ENCODE measurements at places on chromosomes 16 and 17. TPM values are rescaled to one million over a fixed set of nuclear protein-coding genes. Genes with fewer than 3 reads are reported as not detected.

- DNase-seq = no peak
These were observed 142.9 kb upstream of the MYOCD start for GRCh38 chr17:12522743-12523183.

DNA sequence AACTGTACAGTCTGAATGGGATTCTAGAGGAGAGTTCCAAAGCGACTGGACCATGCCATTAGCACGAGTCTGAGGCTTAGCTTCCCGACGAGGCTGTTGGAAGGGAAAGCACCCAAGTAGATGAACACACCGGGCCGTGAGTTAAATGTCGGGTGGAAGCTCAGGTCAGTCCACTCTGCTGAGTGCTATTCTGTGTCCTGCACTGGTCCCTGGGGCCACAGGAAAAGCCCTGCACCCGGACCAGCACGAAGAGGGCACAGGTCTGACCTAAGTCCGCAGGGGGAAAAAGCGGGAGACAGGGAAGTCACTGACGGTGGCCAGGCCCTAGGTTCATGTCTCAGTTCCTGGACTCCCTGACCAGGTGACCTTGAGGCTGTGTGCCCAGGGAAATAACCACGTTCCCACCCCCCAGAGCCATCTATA is 44.1 kb upstream of the RBFOX3 start:
- DNase-seq = no peak

GRCh38 chr16:84557059-84557458 is 52.6 kb upstream of the MEAK7 start:
- no peak for DNase-seq

DNA sequence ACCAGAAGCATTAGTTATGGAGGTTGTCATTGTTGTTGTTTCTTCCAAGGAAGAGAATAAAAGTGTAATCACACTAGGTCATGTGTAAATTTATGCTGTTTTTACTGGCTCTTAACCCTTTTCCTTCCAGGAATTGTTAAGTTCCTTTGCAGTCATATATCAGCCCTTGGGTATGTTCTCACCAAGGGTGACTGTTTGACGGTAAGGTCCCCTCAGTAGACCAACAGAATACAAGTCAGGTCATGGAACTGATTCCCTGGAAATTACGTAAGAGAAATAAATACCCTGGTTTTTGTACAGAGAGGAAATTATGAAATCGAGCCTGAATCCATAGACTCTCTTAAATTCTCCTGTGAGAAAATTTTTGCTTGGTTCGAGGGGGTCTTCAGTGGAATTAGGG is 11.2 kb upstream of the KCNJ2 start:
- no peak for DNase-seq

- DNase-seq = no peak
These were observed 466.2 kb downstream of the MAF start for GRCh38 chr16:79134300-79134699.

GRCh38 chr17:44633998-44634397 is 22.3 kb upstream of the MEIOC start:
- DNase-seq = no peak

GRCh38 chr17:27569884-27570577 is 61.0 kb upstream of the LGALS9 start:
- no peak for DNase-seq

DNA sequence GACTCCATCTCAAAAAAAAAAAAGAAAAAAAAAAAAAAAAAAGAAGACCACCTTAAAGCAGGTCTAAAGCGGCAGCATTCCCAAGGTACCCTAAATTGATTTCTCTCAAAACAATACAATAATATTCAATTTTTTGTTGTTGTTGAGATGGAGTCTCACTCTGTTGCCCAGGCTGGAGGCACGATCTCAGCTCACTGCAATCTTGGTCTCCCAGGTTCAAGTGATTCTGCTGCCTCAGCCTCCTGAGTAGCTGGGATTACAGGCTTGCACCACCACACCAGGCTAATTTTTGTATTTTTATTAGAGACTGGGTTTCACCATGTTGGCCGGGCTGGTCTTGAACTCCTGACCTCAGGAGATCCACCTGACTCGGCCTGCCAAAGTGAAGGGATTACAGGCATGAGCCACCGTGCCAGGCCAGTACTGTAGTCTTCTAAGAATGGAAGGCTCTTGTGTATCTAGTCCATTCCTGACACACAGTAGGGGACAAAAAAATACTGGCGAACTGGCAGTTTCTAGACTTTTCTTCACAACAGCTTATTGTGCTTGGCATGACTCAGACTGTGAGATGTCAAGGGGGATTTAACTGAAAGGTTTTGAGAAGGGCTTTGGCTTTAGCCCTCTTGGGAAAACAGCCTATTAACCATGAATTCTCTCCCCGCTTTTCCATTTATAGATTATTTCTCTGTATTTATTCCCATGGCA is 17.3 kb downstream of the CDR2 start:
- no peak for DNase-seq

Gene CRYM
- not detected for polyA plus RNA-seq

Gene GPR139
- polyA plus RNA-seq = not detected

Gene CDH13
- 49.6 TPM for polyA plus RNA-seq

Gene HASPIN
- 9.4 TPM for polyA plus RNA-seq

Gene KRTAP17-1
- not detected for polyA plus RNA-seq
